NCI-H2029 (cell line): ENCODE measurements at places on chromosomes 11 and 22.
A peak's percentile ranks its signal among the peaks of the same experiment; 100 is the strongest.

GRCh38 chr22:35464399-35464798, 64.5 kb downstream of the MCM5 start:
- DNase-seq, result no peak

GRCh38 chr11:65786786-65787636, at the start of gene OVOL1:
OVOL1 (plus strand) TSS chr11:65787063; CDS start chr11:65787374, 311 bp downstream.
- DNase-seq, result peak; percentile 57

- DNase-seq, result peak; percentile 78
These were observed at the start of gene TMEM121B for GRCh38 chr22:17121233-17122195. TMEM121B (minus strand) TSS chr22:17121360; CDS start chr22:17121127, 233 bp downstream.

- DNase-seq, result no peak
These were observed 9.4 kb upstream of the PMM1 start for GRCh38 chr22:41598891-41599635.

GRCh38 chr11:57397394-57397990, 7.0 kb upstream of the PRG2 start:
- no peak for DNase-seq

- no peak for DNase-seq
These were observed 1293.9 kb downstream of the JRKL start for GRCh38 chr11:97683733-97684132.

- no peak for DNase-seq
These were observed 14.3 kb downstream of the ARFGAP2 start for GRCh38 chr11:47162426-47162825.

GRCh38 chr11:28303477-28304191, 195.4 kb downstream of the METTL15 start:
- no peak for DNase-seq

GRCh38 chr11:105211806-105212554, 72.4 kb upstream of the CARD18 start:
- DNase-seq, result no peak

GRCh38 chr11:76776472-76776871, 6.7 kb upstream of the TSKU start:
- no peak for DNase-seq

DNA sequence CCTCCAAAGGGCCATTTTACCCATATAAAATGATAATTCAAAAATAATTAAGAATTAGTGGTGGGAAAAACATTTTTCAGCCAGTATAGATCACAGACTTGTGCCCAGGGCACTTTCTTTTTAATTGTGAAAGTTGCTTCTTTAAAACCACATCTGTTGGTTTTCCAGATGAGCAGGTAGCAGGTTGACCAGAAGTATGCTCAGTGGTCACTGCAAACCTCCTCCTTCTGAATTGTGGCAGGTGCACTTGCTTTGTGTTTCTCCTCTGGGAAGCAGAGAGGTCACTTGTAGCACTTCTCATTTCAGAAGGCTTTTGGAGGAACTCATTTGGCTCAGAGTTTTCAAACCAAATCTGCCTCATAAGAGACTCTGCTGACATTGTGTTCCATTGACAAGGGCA, 24.6 kb upstream of the CWF19L2 start:
- DNase-seq, result no peak

GRCh38 chr11:77175021-77175842, 47.2 kb downstream of the MYO7A start:
- no peak for DNase-seq

GRCh38 chr22:25564979-25565677, 653 bp downstream of the GRK3 start:
- no peak for DNase-seq

DNA sequence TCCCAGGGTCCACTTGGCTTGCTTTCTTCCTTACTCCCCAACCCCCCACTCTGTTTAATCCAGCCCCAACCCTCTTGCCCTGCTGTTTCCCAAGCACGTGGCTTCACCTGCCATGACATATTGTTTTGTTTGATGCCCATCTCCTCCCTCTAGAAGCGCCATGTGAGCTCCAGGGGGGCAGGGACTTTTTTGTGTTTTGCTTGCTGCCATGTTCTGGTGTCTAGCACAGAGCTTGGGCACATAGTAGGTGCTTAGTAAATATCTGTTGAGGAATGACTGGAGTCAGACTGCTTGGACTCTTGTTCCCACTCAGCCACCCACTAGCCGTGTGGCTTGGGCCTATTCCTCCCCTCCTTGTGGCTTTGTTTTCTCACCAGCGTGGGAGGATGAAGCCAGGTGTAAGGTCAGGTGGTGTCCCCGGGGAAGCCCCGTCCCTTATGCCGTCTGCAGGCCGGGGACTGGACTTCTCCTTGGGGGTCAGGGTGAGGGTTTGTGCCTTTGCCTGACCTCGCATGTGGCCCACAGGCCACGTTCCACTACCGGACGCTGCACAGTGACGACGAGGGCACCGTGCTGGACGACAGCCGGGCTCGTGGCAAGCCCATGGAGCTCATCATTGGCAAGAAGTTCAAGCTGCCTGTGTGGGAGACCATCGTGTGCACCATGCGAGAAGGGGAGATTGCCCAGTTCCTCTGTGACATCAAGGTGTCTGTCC, 3.8 kb downstream of the AIP start:
- DNase-seq, result no peak

- DNase-seq, result no peak
These were observed 1.8 kb downstream of the TTC17 start for GRCh38 chr11:43360361-43361032.

DNA sequence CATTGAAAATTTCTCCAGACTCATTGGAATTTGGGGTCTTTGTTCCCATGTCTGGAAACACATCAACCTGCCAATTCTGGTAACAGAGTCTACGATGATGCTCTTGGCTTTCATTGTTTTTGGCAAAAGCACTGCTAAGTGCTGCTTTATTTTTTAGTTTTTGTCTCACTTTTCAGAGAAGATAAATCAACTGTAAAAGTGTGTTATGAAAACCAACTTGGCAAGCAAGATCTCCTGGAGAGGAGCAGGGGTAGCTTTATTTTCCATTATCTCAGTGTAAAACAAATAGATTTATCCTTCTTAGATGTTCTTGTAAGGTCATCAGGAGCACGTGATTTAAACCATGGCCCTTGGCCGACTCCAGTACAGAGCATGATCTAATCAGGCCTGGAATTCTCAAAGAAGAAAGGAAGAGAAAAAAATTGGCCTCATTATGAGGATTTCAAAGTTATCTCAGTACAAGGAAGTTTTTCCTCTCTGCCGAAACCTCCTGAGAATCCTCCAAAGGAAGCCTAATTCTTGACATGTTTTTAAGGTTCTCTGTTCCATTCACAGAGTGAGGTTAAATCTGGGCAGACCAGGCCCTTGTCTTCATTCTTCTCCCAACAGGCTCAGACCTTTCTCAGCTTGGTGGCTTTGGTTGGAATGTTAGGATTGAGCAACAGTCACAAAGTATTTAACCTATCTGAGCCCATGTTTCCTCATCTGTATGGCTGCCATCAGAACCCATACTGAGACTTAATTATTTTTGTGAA, 16.4 kb upstream of the PAMR1 start:
- no peak for DNase-seq

GRCh38 chr11:107864591-107864990, 6.0 kb upstream of the SLC35F2 start:
- DNase-seq, result no peak

GRCh38 chr11:36130401-36130800, 158.8 kb downstream of the COMMD9 start:
- no peak for DNase-seq

- no peak for DNase-seq
These were observed 524.5 kb downstream of the NTM start for GRCh38 chr11:131894615-131895544.

- no peak for DNase-seq
These were observed 86.4 kb downstream of the GDPD4 start for GRCh38 chr11:77215106-77215505.

DNA sequence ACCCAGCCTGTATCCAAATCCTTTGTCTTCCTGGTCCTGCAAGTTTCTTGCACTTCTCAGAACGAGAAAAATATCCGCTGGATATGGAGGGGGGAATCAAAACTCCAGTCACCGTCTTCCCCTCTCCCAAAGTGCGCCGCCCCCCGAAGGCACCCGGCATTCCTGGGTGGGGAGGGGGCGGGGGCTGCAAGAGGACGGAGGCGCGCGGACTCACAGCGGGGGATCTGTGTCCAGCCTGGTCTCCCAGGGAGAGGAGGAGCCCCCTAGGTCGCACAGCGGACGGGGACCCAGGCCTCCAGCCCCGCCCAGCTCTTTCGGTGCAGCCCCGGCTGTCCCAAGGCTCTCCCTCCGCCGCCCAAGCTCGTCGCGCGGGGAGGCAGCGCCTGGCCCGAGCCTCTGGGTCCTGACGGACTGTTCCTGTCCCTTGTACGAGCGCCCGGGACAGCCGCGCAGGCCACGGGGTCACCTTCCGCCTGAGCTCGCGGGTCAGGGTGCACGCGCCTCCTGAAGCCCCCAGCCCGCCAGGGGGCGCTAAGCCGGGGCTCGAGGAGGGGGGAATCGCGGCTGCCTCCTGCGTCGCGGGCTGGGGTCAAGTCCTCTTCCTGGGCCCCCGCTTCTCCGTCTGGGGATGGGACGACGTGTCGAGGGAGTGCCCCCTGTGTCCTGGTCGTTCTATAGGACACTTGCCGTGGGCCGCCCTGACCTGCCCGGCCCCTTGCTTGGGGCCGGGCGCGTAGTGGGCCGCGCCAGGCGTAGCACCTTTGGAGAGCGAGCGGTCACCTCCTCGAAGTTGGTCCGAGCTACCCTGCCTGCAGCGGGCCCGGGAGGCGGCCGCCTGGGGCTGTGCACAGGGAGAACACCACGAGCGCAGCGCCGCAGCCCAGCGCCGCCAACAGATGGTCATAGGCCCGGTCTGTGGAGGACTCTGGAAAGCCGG, 2.4 kb upstream of the WNT11 start:
- peak; percentile 56 for DNase-seq

- DNase-seq, result no peak
These were observed 48.2 kb downstream of the ZNF143 start for GRCh38 chr11:9509041-9509440.

DNA sequence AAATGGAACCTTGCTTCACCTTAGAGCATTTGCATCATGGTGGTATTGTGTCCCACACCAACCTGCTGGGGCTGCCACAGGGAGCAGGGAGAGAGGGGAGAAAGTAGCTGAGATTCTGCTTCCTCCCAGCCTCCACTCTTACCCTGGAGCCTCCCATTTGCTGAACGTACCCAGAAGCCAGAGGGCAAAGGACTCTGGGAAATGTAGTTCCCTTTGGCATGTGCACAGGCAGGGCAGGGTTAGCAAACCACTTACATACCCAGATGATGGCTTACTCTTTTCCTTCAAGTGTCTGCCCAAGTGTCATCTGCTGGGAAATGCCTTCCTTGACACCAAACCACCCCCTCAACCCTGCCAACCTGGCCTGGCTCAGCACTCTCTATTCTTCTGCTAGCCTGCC, 16.9 kb downstream of the SMIM38 start:
- DNase-seq, result no peak

DNA sequence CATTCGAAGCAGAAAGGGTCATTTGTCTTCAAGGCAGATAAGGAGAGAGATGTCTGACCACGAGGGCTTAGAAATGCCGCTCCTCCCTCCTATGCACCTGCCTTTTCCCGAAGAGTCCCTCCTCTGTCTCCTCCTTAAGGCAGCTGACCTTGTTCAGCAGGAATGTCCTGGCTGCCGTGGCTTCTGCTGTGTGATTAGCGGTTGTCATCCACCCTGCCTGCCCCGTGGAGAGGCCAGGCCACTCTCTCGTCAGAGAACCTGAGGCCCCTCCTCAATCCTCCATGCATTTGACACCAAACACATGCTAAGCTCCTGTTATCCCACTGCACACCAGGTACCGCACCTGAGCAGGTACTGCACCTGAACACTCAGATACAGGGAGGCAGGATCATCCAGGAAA, 834.6 kb downstream of the TBC1D22A start:
- no peak for DNase-seq

- DNase-seq, result no peak
These were observed 159.1 kb downstream of the PGR start for GRCh38 chr11:100970283-100971164.

DNA sequence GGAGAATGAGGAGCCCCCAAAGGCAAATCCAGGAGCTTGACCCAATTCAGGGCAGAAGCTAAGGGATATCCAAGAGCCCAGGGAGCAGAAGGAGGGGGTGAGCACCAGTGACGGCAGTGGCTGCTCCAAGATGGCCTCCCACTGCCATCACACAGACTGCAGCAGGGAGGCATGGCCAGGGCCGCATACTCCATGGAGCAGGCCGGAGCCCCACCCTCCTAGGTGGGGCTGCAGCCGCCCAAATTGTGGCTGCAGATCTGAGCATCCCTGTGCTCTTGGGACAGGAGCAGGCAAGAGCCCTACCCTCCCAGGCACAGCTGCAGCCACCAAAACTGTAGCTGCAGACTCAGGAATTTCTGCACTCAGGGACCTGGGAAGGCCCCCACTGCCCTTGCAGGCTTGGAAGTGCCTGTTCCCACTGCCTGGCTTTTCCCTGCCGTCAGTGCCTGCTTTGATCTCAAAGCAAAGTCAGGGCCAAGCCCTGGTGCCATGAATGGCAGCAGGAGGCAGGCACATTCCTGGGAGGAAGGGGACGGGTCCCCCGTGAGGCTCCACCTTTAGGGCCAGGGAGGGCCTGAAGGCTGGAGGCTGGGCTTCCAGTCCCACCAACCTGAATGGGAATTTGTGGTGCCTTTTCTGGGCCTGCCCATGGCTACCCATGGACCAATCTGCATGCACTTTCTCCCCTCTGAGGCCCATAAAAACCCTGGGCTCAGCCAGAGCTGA, 10.3 kb upstream of the WNT7B start:
- no peak for DNase-seq

DNA sequence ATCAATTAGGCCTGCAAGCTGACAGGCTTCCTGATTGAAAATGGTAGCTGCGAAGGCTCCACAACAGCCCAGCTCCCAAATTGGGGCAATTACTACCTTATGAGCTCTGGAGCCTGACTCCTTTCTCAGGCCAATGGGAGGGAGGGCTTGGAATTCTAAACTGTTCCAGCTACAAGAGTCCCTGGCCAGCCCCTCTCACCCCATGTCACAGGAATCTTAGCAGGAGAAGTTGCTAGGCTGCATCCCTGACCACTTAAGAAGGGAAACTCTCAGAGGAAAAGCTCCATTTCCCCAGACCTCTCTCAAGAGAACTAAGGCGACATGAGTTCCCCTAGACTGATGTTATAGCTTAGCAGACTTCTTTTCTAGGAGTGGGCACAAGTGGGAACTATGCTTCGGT, 4.9 kb downstream of the LRP4 start:
- DNase-seq, result no peak

- no peak for DNase-seq
These were observed 69.0 kb downstream of the LARGE1 start for GRCh38 chr22:33851240-33851639.

DNA sequence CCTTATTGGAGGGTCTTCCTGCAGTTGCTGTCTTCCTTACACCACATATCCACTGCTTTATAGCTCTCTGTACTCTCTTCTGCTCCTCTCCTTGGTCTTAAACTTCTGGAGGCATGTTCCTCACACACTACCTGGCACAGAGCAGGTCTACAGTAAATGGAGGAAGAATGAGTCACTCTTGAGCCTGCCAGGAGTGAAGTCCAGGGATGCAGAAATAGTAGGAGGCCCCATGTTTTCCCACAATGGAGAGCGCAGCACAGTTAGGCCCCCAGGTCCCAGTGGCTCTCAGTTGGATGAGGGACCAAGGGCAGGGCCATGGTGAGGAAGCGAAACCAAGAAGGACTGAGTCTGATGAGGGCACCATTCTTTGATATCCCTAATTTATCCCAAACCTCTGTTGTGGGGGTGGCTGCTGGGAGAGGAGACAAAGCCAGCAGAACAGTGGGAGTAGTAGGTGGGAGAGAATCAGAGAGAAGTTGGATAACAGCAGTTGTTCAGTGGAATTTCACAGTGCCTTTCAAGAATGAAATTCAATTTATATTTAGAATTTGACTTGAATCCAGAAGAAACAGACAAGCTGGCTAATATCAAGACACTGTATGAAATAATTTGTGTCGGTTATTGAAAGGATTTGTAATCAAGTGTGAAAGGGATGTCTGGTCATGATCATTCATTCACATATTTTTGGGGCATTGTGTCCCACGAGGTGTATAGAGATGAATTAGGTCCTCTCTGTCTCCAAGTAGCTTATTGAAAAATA, 187.8 kb downstream of the HIPK3 start:
- no peak for DNase-seq
